ENCODE measurements at places on chromosomes 3 and 15. TPM values are rescaled to one million over a fixed set of nuclear protein-coding genes. Genes with fewer than 3 reads are reported as not detected.

GRCh38 chr3:150703299-150703755 lies 393 bp downstream of the ERICH6 start:
- H3K4me3 ChIP-seq: peak overlapping the region; percentile 69
- peak; percentile 65 for DNase-seq
- H3K4me1 ChIP-seq: peaks cover 5% of the 10 kb centered on the region
- H3K36me3 ChIP-seq: no peaks in the 10 kb centered on the region
- no peaks in the 10 kb centered on the region for H3K27me3 ChIP-seq

- no peaks in the 10 kb centered on the region for H3K36me3 ChIP-seq
- no peaks in the 10 kb centered on the region for H3K4me1 ChIP-seq
- no peak for DNase-seq
- no peaks in the 10 kb centered on the region for H3K27me3 ChIP-seq
- no peak overlapping the region for H3K27ac ChIP-seq
Observed at GRCh38 chr3:180362081-180362480, 239.9 kb upstream of the TTC14 start.

GRCh38 chr3:150030841-150031240 lies 60.1 kb upstream of the PFN2 start:
- no peak for DNase-seq
- H3K4me1 ChIP-seq: peaks cover 46% of the 10 kb centered on the region
- H3K36me3 ChIP-seq: no peaks in the 10 kb centered on the region
- no peak overlapping the region for H3K27ac ChIP-seq
- no peaks in the 10 kb centered on the region for H3K27me3 ChIP-seq
- H3K4me3 ChIP-seq: no peak overlapping the region

DNA sequence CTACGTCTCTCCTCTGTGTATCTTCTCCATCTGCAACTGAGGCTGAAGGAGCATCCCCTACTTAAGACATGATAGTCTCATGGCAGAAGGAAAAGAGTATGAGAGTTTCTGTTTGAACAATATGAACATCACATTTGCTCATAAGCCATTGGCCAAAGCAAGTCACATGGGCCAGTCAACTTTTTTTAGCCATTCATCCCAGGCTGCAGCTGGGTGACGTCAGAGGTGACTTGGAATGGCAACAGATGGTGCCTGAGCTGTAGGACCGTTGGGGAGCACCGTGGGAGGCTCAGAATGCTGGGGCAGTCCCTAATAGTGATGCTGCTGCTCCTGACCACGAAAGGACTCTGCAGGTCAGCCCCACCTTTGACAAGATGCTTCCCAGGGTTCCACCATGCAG lies 58.7 kb downstream of the CRTC3 start:
- no peak overlapping the region for H3K27ac ChIP-seq
- H3K4me3 ChIP-seq: no peak overlapping the region
- H3K27me3 ChIP-seq: peaks cover 28% of the 10 kb centered on the region

GRCh38 chr3:79161941-79162340 lies 605.9 kb downstream of the ROBO1 start:
- H3K27ac ChIP-seq: no peak overlapping the region
- DNase-seq: no peak
- no peak overlapping the region for H3K4me3 ChIP-seq
- peaks cover 15% of the 10 kb centered on the region for H3K4me1 ChIP-seq
- no peaks in the 10 kb centered on the region for H3K36me3 ChIP-seq
- no peaks in the 10 kb centered on the region for H3K27me3 ChIP-seq

- no peaks in the 10 kb centered on the region for H3K36me3 ChIP-seq
- DNase-seq: no peak
- H3K27me3 ChIP-seq: no peaks in the 10 kb centered on the region
Observed at GRCh38 chr15:57411945-57412768, 35.9 kb downstream of the CGNL1 start.

GRCh38 chr15:71883447-71883846 lies 73.1 kb downstream of the NR2E3 start:
- H3K4me1 ChIP-seq: peaks cover 28% of the 10 kb centered on the region
- H3K27ac ChIP-seq: no peak overlapping the region
- DNase-seq: no peak

DNA sequence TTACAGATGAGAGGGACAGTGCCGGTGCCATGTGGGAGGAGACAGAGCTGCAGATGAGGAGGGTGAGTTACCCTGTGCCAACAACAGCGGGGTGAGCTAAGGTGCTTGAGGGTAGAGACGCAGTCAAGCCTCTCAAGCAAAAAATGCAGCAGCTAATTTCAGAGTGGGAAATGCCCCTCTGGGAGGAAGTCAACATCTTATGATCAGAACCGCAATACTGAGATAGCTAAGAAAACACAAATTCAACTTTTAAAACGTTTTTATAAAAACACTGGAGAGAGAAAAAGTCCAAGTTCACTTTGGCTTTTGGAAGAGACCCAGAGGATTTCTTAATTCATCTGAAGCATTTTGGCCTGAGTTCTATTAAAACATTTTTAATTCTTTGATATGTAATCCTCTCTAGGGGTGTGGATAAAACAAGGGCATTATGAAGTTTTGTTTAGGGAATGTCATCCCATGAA lies 319.2 kb downstream of the SLC9A9 start:
- no peaks in the 10 kb centered on the region for H3K36me3 ChIP-seq
- no peak overlapping the region for H3K27ac ChIP-seq
- no peak overlapping the region for H3K4me3 ChIP-seq

DNA sequence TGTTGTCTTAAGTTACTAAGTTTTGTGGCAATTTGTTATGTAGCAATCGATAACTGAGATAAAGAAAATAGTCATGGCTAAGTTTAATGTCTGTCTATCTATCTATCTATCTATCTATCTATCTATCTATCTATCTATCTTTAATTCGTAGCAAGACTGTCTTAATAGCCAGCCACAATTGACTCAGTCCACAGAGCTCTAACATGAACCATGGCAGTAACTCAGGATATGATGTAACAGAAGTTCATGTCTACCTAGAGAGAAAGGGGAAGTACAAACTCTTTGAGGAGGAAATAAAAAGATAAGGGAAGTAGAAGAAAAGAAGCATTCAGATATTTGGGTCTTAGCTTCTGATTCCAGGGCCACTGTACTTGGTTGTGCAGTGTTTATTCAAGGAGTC lies 61.5 kb upstream of the FNDC3B start:
- H3K4me3 ChIP-seq: no peak overlapping the region
- H3K4me1 ChIP-seq: 0 out of 2 replicates have a peak, but pooled peaks cover 3% of the 10 kb centered on the region
- H3K27me3 ChIP-seq: no peaks in the 10 kb centered on the region
- DNase-seq: no peak

DNA sequence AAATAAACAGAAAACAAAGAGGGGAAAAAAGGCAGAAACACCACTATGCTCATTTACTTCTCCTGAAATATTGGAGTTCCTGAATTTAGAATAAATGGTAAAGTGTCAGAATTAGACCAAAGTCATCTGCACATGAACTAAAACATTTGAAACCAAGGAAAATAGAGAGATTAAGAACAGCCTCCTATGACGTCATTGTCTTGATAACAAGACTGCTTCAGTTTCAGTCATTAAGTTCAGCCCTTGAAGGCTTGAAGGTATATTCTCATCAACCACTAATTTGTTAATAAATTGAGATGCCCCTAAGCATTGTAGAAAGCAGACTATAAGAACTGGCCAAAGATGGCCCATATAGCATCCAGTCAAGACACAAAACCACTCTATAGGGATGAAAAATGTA lies 2.5 kb downstream of the SUMF1 start:
- no peaks in the 10 kb centered on the region for H3K36me3 ChIP-seq
- DNase-seq: no peak
- no peak overlapping the region for H3K4me3 ChIP-seq
- H3K27ac ChIP-seq: no peak overlapping the region

GRCh38 chr15:98907927-98908471 lies 99.6 kb downstream of the PGPEP1L start:
- no peak overlapping the region for H3K4me3 ChIP-seq
- DNase-seq: no peak
- peaks cover 6% of the 10 kb centered on the region for H3K4me1 ChIP-seq

GRCh38 chr3:172208586-172209332 lies 169.4 kb downstream of the FNDC3B start:
- H3K4me3 ChIP-seq: no peak overlapping the region
- peak; percentile 70 for DNase-seq
- peaks cover 19% of the 10 kb centered on the region for H3K4me1 ChIP-seq
- no peaks in the 10 kb centered on the region for H3K27me3 ChIP-seq
- no peaks in the 10 kb centered on the region for H3K36me3 ChIP-seq

- no peaks in the 10 kb centered on the region for H3K27me3 ChIP-seq
- DNase-seq: no peak
- no peaks in the 10 kb centered on the region for H3K36me3 ChIP-seq
- H3K4me1 ChIP-seq: peaks cover 3% of the 10 kb centered on the region
Observed at GRCh38 chr3:195421400-195421799, 21.4 kb downstream of the ACAP2 start.

DNA sequence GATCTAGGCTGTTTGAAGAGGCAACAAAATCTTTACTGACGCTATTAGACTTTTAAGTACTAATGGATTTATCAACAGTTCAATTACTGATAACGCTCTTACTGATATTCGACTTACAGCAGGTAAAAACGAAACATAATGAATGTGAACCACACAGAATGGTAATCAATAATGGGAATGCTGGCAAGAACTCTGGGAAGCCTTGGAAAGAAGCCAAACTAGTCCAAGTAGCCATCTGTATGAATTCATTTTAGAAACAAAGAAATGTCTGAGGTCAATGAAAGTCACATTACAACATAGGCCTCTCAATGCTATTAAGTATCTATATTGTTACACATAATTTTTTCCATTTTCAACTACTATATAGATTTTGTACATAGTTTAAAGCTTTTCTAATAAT lies 130.0 kb downstream of the DMXL2 start:
- no peak overlapping the region for H3K27ac ChIP-seq
- no peak for DNase-seq
- H3K4me3 ChIP-seq: no peak overlapping the region
- no peaks in the 10 kb centered on the region for H3K27me3 ChIP-seq

- H3K27ac ChIP-seq: no peak overlapping the region
- H3K36me3 ChIP-seq: no peaks in the 10 kb centered on the region
Observed at GRCh38 chr3:79354179-79354688, 413.6 kb downstream of the ROBO1 start.

GRCh38 chr15:67019069-67019468 lies 46.3 kb upstream of the SMAD3 start:
- H3K4me3 ChIP-seq: no peak overlapping the region
- DNase-seq: no peak
- no peaks in the 10 kb centered on the region for H3K27me3 ChIP-seq
- peaks cover 11% of the 10 kb centered on the region for H3K4me1 ChIP-seq
- H3K27ac ChIP-seq: no peak overlapping the region
- H3K36me3 ChIP-seq: no peaks in the 10 kb centered on the region

DNA sequence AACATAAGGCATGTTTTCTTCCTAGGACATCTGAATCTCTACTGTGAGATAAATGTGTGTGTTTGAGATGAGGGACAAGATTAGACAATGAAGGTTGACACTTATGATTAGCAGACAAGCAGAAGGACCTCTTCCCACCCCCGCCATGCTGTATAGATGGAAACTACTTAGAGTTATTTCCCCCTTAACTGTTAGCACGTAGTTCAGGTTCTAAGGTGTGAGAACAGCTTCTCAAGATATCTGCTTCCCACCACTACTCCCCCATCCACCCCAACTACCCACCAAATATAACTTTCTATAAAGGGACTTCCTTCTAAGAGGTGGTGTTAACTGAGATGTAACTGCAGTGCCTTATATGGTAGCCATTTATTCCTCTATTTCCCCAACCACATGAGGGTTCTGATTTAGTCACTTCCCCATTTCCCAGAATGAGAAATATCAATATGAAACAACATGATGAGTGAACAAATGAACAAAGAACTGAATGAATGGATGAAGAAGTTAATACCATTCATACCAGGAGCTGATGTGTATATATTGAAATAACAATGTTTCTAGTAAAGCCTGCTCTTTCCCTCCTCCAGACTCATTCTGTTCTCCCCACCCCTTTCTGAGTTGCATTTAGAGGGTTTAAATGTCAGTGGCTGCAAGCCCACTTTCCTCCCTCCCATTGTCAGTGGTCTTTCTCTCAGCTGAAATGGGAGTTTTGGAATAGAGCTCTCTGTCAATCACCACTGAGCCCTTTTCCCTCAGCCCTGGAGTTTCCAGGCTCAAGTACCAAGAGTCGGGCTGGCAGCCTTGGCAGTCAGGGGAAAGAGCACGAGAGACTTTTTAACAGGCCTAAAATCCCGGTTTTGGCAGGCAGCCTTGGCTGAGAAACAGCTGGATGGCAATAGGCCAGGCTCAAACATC lies 7.7 kb upstream of the RFTN1 start:
- H3K27ac ChIP-seq: no peak overlapping the region
- no peak for DNase-seq
- no peaks in the 10 kb centered on the region for H3K27me3 ChIP-seq
- H3K4me1 ChIP-seq: peaks cover 10% of the 10 kb centered on the region
- peaks cover 6% of the 10 kb centered on the region for H3K36me3 ChIP-seq
- no peak overlapping the region for H3K4me3 ChIP-seq

GRCh38 chr15:88657326-88658069 lies 18.7 kb downstream of the ISG20 start:
- H3K36me3 ChIP-seq: no peaks in the 10 kb centered on the region
- no peak overlapping the region for H3K27ac ChIP-seq
- no peaks in the 10 kb centered on the region for H3K27me3 ChIP-seq
- peaks cover 6% of the 10 kb centered on the region for H3K4me1 ChIP-seq
- DNase-seq: peak; percentile 76

DNA sequence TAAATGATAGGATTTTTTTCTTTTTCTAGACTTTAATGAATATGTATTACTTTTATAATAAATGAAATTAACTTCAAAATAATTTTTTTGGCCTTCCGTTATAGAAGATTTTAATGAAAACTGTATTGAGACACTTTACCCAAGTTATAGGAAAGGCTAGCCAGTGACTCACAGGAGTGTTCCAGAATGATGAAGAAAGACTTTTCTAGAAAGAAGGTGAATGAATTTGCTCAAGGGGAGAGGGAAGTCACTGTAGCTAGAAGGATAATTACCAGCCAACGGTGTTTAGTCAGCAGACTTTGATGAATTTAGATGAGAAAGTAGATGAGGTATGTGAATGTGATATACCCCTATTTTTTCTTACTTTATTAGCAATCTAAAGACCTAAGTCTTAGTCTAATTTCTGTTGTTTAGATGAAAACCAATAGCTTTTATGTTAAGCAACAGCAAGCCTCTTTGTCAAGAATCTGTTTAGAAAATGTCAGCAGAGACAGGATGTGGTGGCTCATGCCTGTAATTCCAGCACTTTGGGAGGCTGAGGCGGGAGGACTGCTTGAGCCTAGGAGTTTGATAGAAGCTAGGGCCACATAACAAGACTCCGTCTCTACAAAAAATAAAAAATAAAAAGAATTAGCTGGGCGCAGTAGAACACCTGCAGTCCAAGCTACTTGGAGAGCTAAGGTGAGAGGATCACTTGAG lies 3.2 kb downstream of the ALAS1 start:
- H3K27ac ChIP-seq: no peak overlapping the region
- no peaks in the 10 kb centered on the region for H3K27me3 ChIP-seq
- peaks cover 10% of the 10 kb centered on the region for H3K4me1 ChIP-seq
- DNase-seq: no peak
- peaks cover 60% of the 10 kb centered on the region for H3K36me3 ChIP-seq
- no peak overlapping the region for H3K4me3 ChIP-seq

The TEX264 gene
- total RNA-seq: 10.5 TPM

The GOLGA6D gene
- total RNA-seq: 2.1 TPM

The EAF2 gene
- 8.8 TPM for total RNA-seq

The ZNF501 gene
- 6.6 TPM for total RNA-seq

The SCG3 gene
- 44.2 TPM for total RNA-seq

The P2RY12 gene
- not detected for total RNA-seq

The ALDH1L1 gene
- total RNA-seq: 0.82 TPM

Measured in GM23338 (cell line).